ENCODE measurements at places on chromosomes 4 and X.

- DNase-seq, result no peak
Observed at GRCh38 chrX:151711787-151712186, 4.0 kb upstream of the FATE1 start.

GRCh38 chr4:139508581-139509237, 47.3 kb downstream of the SETD7 start:
- DNase-seq, result no peak

DNA sequence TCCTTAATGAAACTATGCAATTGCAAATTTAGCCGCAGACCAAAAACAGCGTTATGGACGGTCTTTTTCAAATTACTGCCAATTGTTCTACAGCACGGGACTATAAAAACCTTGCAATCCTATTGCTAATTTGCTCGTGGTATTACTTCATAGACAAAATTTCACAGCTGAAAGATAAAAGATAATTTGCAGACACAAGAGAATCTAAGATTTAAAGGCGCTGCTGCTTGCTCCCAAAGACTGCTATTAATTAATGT, 1.4 kb upstream of the CAMK2D start:
- DNase-seq, result no peak

DNA sequence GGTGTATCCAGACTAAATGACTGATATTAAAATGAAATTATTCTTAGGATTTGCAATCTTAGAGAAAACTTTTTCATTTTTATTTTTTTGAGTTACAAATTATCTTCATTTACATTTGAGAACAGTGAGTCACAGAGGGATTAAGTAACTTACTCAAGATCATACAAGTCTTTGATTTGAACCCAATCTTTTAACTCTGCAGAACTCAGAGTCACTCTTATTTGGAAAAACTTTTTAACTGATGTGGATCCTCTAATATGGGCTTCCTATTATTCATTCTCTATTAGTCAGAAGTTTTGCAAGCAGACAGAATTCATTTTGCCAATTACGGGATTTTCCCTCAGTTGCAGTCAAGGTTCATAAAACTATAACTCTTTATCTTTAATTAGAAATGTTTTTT, 20.1 kb downstream of the HPRT1 start:
- DNase-seq, result no peak

DNA sequence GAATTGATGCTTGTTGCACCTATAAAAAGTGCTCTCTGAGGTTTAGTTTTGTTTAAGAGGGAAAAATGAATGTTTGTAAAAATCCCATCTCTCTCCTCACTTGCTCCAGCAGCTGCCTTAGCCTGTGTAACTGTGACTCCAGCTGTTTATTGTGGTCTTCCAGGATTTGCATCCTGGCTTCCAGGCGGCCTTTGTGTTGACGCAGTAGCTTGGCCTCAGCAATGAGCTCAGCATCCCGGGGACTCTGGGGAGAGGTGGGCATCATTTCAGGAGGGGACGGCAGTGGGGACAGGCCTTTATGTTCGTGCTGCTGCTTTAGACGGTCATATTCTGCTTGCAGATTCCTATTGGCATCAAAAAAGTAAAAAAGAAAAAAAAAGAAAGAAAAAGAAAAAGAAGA, 75.3 kb upstream of the FTHL17 start:
- DNase-seq, result no peak

- DNase-seq, result no peak
Observed at GRCh38 chr4:37338972-37339371, 94.4 kb downstream of the NWD2 start.

GRCh38 chr4:148007314-148007760, 275.4 kb downstream of the ARHGAP10 start:
- DNase-seq, result no peak

GRCh38 chr4:8341691-8342090, 72.1 kb downstream of the HTRA3 start:
- no peak for DNase-seq

GRCh38 chr4:93152491-93152890, 676.1 kb upstream of the ATOH1 start:
- DNase-seq, result no peak

GRCh38 chr4:27721193-27721592, 860.6 kb downstream of the STIM2 start:
- no peak for DNase-seq

DNA sequence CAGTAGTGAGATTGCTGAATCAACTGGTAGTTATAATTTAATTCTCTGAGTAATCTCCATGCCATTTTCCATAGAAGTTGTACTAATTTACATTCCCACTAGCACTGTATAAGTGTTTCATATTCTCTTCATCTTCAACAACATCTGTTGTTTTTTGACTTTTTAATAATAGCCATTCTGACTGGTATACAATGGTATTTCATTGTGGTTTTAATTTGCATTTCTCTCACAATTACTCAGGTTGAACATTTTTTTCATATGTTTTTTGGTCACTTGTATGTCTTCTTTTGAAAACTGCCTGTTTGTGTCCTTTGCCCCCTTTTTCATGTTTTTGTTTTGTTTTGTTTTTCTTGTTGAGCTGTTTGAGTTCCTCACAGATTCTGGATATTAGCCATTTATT, 880.2 kb downstream of the RAPGEF2 start:
- no peak for DNase-seq

- DNase-seq, result no peak
Observed at GRCh38 chrX:151081016-151081415, 95.4 kb upstream of the GPR50 start.

DNA sequence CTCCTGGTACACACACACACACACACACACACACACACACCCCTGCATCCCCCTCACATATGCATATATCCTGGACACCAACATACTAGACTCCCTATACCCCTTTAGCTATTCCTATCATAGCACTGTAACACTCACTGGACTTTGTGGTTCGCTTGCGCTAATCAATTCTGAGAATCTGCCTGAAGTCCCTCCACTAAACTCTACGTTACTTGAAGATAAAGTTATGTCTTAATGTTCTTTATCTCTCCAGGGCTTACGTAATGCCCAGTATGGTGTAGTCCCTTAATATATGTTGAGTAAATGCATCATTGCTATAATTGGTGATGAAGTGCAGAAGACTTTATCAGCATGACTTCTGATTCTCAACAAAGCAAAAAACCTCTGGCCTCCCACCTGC, 32.3 kb downstream of the PTCHD1 start:
- no peak for DNase-seq
